ENCODE measurements at places on chromosomes 1 and 21.

GRCh38 chr1:41866285-41866684 lies 52.4 kb downstream of the HIVEP3 start:
- no peak for DNase-seq

DNA sequence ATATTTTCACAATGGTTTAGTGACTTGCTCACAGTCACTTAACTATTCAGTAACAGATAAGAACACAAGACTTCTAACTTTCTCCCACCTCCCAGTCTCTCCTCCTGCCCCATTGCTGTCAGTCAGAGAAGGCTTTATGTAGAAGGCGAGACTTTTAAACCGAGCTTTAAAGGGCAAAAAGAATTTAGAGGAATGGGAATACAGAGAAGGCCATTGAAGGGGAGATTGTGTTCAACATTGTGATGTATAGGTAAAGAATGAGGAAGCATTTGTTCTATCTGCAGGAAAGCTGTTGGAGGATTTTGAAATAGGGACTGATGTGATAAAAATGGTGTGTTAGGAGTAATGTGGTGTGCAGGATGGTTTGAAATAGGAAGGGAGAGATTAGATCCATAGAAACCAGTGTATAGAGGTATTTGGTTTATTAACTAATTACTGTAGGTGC lies 7.3 kb downstream of the POU2F1 start:
- DNase-seq = no peak

DNA sequence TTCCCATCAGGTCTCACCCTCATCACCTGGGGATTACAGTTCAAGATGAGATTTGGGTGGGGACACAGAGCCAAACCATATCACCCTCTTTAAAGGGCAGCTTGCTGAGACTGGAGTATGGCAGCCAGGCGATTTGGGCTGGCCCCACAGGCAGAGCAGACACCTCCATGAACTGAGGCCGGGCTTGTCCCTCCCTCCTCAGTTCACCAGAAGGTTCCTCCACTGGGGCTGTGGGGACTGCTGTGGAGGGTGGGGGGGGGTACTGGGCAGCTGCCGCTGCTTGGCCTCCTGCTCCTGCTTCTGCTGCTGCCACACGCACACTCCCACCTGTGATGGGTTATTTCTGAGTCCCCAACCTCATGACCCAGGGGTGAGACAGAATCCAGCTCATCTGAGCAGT lies 53.9 kb upstream of the PDE9A start:
- DNase-seq = no peak

DNA sequence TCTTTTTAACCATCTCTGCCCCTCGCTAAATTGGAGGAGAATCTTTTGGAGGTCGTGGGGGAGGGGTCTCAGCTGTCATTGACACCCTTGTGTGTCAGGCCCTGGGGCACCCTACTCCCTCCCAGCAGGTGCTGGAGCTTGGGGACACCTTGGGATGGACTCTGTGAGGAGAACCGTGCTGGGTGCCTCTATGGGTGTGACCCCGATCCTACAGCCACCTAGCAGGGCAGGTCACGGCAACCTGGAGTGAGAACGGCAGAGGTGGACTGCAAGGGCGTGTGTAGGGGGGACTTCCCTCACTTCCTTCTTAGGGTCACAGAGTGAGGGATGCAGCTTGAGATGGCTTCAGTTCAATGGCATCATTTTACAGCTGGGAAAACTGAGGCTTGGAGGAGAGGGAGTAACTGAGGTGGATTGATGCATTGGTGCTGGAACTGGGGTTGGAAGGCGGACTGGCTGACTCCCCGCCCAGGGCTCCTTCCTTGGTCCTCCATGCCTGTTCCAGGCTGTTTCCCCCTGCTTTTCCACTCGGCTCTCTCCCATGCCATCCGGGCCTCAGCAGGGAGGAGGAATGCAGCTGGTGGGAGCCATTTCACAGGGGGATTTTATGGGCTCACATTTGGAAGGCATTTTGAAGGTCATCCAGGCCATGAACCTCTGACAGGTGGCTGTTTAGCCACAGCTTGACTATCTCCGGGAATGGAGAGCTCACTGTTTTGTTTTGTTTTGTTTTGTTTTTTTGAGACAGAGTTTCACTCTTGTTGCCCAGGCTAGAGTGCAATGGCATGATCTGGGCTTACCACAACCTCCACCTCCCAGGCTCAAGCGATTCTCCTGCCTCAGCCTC lies 18.8 kb upstream of the ARHGEF10L start:
- no peak for DNase-seq

GRCh38 chr21:42027822-42028765 lies 17.9 kb upstream of the ZBTB21 start:
- DNase-seq = no peak

GRCh38 chr1:17141441-17142197 lies 22.4 kb upstream of the PADI2 start:
- DNase-seq = no peak

DNA sequence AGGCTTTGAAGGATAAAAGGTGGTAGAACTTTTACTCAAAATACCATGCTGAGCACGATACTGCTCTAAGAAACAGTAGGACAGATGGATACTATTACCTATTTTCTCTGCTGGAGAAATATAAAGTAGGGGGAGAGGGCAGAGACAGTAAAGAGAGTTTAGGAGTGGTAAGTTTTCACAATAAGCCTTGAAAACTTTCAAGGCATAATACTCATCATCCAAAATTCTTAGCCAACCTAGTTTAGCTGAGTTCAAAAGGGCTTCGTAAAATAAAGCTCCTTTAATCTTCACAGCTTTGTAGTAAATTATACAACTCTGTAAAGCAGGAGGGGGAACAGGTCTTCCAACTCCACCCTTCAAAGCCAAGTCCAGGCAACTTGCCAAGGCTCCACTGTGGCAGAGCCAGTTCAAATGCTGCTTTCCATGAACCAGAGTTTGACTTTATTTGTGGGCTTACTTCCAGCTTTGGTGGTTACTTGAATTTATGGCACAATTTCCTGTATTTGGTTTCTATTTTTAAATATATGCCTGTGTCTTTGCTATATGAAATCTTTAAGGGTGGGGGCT lies 15.5 kb downstream of the TEX38 start:
- DNase-seq = no peak

- no peak for DNase-seq
These were observed 36.0 kb upstream of the LHX4 start for GRCh38 chr1:180194048-180194425.

DNA sequence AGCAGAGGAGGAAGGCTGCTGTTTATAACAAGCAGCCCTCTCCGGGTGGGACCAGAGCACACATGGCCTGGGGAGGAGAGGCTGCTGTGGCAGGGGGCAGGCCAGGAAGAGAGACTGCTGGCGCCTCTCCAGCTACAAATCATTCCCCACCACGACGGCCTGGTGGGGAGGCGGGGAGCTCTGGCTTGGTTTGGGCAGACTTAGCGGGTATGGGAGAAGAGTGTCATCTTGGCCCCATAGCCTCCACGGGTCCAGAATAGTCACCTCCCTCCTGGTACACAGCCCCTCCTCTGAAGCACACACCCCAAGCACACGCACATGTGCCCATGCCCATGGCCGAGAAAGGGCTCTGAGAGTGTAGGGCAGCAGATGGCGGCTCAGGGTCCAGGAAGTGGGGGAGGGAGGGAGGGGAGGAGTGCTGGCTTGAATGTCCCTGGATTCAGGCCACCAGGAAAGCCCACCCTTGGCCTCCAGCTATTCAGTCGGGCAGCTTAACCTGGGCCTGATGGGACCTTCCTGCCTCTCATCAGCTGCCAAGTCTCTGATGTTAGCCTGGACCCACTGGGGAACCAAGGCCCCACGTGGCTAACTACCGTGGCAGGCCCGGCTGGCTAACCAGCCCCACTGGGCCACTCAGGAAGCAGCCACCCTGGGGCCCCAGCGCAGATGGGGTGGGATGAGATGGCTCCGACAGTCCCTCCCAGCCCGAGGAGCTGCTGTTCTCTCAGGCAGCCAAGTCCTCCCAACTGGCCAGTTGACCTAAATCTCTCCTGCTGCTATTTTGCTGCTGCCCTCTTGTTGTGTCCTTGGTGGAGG lies 10.9 kb downstream of the LRP8 start:
- no peak for DNase-seq

DNA sequence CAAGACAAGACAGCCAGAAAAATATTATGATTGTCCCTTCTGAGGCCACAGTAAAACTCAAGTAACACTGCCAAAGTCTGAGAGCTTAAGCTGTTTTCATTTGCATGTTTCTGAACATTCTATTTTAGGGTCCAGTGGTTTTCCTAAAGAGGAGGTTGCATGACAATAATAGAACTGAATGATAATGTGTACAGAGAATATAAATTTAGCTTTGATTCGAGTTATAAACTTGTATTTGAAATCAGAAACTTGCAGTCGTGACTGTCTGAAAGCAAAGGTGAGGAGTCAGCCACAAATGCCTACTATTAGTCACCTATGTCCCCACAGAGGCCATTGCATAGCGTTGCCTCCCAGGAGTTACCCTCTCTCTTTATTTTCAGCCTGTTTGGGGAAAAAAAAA lies 363.1 kb upstream of the ADGRL2 start:
- DNase-seq = no peak

DNA sequence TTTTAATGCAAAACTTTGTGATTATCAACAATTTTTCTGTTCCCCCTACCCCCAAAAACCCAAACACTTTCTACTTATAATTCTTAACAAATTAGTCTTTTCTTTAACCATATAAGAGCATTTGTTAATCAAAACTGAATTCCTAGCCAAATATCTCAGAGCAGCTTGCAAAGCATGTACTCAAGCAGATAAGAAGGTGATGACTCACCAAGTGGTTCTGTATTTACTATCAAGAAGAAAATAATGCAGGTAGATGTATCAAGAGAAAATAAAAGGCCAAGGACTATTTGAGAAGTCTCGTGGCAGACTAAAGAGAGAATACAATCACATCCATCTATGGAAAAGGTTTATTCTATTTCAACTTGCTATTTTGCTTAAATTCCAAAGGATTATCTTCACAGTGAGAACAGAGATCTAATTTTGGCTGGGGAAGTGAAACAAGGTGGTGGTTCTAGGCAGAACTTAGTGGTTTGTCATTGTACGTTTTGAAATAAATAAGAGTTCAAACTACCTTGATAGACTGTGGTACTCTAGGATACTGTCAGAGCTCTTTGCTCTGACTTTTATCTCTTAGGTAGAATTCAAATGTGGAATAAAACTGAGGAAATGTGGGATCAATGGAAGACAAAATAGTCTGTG lies 94.7 kb upstream of the NRIP1 start:
- DNase-seq = no peak

GRCh38 chr1:26530895-26531598 lies 1.5 kb downstream of the RPS6KA1 start:
- DNase-seq = peak; percentile 82

- DNase-seq = no peak
These were observed 8.5 kb downstream of the SCYL3 start for GRCh38 chr1:169885207-169885606.

- DNase-seq = no peak
These were observed 29.5 kb downstream of the RRP1B start for GRCh38 chr21:43688906-43689305.

GRCh38 chr1:6944434-6944833 lies 159.2 kb downstream of the CAMTA1 start:
- no peak for DNase-seq

GRCh38 chr1:212594640-212595039 lies 13.9 kb upstream of the ATF3 start:
- DNase-seq = no peak

DNA sequence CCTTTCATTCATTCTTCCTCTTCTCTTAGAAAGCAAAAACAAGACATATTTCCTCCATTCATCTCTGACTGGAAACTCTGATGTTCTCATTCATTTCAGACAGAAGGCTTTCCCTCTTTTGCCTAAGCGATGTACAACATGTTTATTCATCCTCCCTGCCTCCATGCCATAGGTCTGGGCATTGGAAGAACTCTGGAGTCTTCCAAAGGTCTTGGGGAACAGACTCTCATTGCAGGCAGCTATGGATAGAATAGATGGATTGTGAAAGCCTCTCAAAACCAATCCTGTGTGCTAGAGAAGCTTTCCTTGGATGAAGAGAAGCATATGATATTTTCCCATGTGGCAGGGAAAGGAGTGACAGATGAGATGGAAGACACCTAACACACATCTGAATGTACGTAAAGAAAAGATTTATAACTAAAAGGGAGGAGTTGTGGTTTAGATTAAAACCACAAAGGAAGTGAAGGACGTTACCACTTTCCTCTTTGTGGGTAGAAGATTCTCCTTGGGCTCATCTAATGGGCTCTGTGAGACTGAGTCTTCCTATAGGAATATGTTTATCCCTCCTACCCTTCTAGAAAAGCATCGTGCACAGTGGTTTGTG lies 38.7 kb downstream of the BCL9 start:
- DNase-seq = no peak

- no peak for DNase-seq
These were observed 1.6 kb downstream of the DRAXIN start for GRCh38 chr1:11693024-11693590.

- no peak for DNase-seq
These were observed 96.4 kb upstream of the CACNA1E start for GRCh38 chr1:181386951-181387350.

GRCh38 chr1:207495801-207496792 lies at the start of gene CR1:
Gene CR1, plus strand, starts transcription at chr1:207496157. Its CDS starts 111 bp downstream, at chr1:207496268.
- DNase-seq = no peak

DNA sequence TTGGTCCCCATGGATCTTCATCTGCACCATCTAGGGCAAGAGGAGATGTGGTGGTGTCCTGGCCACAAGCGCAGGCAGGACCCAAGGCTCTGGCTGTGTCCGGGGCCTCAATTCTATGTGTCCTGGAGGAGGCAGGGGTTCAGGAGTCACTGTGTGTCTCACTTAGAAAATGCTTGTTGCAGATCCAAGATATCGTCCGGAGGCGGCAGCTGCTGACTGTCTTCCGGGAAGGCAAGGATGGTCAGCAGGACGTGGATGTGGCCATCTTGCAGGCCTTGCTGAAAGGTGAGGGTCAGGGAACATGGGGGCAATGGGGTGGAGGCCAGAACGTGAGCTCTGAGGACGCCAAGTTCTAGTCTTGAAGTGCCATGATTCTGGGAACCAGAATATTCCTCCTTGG lies 29.1 kb downstream of the TRPM2 start:
- DNase-seq = no peak

GRCh38 chr1:181669246-181669645 lies 185.9 kb downstream of the CACNA1E start:
- DNase-seq = no peak

GRCh38 chr1:18912550-18912949 lies 10.2 kb upstream of the ALDH4A1 start:
- no peak for DNase-seq

Measured in iPS DF 19.7 (cell line).